GM12864 (cell line): ENCODE measurements at places on chromosomes 13 and 19.

GRCh38 chr13:40656358-40656757 is 10.1 kb downstream of the FOXO1 start:
- DNase-seq: no peak

DNA sequence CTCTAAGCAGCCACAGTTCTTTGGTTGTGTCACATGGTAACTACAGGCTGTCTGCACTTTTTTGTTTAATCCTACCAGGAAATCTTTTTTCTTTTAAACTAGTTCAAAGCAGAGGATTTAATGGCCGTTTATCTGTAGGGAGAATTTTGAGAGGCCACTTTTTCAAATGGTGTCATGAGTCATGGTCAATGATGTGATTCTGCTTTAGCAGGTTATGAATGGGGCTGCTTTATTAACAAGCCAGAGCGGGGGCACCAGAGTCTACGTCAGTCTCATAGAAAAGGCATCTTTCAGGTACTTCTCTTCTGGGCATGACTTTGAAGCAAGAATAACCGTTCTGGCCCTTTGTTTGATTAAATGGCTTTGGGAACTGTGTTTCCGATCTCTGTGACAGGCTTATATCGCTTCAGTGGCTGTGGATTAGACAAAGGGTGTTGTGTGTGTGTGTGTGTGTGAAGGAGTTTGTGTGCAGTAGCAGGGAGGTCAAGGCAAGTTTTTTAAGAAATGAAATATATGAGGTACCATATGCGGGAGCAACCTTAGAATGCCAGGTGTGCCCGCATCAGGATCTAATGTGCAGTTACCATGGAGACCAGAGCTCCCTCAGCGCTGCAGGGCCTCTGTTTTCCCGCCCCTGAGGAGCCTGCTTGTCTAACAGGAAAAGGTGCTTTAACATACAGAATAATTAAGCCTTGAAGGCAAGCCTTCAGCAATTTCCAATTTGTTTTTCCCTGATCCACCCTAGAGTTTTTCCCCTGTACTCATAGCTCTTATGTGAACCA is 120.5 kb downstream of the KATNAL1 start:
- no peak for DNase-seq

DNA sequence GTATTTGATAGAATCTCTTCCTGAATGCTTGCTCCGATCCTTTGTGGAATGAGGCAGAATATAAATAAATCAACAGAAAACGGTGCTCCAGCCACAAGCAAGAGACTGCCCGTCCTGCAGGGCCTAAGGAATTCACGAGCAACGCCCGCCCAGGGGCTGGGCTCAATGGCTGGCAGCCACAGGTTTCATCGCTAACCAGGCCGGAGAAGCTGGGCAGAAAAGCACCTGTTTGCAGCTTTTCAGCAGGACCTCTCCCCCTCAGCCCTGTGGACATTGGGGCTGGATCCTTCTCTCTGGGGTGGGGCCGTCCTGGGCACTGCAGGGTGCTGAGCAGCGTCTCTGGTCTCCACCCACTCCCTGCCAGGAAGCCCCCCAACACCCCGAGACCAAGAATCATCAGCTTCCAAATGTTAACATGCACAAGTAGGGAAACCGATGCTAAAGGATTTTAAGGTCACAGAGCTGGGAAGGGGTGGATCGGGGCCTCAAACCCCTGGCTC is 102.5 kb downstream of the GADD45B start:
- no peak for DNase-seq

DNA sequence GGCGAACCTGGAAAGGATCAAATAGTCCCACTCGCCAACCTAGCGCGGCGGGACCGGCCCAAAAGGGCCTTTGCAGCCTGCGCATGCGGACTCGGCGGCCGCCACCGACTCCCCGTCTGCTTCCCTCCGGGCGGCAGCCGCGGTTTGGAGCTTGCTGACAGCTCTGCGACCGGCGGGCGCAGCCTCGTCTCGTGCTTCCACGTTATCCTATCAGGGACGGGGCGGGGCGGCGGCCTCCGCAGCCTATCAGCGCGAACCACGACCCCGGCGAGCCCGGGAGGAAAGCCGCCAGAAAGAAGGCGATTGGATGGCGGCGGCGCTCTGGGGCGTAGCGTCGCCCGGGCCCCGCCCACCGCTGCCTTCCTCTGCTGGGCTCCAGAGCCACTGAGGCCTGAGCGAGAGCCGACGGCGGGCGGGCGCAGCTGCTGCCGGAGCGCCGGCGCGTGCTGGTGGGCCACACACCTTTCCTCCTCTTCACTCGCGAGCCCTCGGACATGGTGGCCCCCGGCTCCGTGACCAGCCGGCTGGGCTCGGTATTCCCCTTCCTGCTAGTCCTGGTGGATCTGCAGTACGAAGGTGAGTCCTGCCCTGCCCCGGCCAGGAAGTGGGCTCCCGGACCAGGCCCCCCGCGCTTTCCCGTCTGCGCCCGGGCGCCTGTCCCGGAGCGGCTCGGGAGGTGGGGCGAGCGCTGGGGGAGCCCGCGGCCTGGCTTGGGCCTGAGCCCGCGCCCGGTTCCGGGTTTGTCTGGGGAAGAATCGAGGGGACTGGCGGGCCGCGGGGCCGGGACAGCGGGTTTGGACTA is at the start of gene DNAJC3:
Gene DNAJC3 (plus strand): TSS at position 378 of the 802 bp plus-strand sequence. CDS start 117 bp downstream, at position 495.
- peak; percentile 89 for DNase-seq

DNA sequence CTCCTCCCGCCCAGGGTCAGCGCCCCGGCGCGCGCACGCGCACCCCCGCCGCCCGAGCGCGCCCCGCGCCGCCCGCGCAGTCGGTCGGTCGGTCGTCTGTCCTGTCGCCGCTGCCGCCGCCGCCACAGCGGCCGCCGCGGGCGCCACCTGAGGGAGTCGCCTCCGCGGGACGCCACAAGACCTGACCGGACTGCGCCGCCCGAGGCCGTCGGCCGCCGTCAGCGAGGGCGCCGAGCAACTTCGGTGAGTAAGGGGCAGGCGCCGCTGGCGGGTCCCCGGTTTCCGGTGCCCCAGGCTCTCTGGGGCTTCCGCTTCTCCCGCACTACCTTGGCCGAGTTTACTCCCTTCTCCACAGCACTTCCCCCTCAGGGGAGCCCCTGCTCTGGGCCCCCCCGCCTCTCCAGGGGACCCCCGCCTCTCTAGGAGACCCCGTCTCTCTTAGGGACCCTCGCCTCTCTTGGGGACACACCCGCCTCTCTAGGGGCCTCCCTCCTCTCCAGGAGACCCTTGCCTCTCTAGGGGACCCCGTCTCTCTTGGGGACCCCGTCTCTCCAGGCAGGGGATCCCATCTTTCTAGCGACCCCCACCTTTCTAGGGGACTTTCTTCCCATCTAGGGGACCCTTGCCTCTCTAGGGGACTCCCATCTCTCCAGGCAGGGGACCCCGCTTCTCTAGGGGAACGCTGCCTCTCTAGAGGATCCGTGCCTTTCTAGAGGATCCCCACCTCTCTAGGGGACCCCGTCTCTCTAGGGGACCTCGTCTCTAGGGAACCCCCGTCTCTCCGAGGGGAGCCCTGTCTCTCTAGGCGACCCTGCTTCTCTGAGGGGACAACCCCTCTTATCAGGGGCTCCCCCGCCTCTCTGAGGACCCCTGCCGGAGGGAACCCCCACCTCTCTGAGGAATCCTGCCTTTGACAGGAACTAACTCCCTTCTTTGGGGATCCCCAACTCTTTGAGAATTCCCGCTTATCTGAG is 19.3 kb upstream of the GATAD2A start:
- DNase-seq: no peak

DNA sequence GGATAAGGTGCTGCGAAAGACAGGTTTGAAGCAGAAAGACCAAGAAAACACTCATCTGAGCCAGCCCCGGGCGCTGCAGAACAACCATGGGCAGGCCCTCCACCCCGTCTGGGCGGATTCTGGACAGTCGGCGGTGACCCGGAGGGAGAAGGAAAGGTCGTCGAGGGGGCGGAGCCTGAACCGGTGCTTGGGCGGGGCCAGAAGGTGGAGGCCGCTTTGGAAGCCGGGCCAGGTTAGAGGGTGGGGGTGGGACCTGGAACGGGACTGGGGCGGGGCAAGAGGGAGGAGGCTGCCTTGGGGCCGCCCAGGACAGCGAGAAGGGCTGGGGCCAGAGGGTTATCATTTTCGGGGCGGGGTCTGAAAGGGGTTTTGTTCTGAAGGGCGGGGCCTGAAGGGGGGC is 5.0 kb upstream of the ZNF765 start:
- DNase-seq: no peak
